ENCODE measurements at places on chromosomes 12 and 14.
A peak's percentile ranks its signal among the peaks of the same experiment; 100 is the strongest.

- DNase-seq = no peak
Observed at GRCh38 chr14:77342726-77343397, 22.0 kb downstream of the GSTZ1 start.

GRCh38 chr12:14836336-14837210, 6.8 kb downstream of the ART4 start:
- DNase-seq = no peak

- no peak for DNase-seq
Observed at GRCh38 chr12:2248087-2248900, 195.5 kb downstream of the CACNA1C start.

DNA sequence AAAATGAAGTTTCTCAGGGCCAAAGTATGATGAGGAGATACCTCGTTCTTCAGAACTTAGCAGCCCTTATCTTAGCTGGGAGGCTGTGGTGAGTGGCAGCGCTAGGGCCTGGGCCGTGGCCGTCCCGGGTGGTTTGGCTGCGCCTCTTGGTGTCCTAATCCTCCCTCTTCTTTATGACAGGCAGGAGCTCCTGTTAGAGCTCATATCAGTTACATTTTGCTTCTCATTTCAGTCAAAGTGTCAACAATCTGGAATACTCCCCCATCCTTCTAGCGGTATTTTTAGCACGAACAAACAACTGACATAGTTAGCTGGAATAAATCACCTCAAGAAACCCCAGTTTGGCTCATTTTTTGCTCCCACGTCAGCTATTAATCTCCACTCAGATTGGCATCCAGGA, 188.8 kb downstream of the TTC7B start:
- DNase-seq = no peak

- no peak for DNase-seq
Observed at GRCh38 chr12:116136340-116136739, 141.2 kb downstream of the MED13L start.

- DNase-seq = no peak
Observed at GRCh38 chr14:95495538-95496025, 20.9 kb downstream of the SYNE3 start.

GRCh38 chr14:80658733-80659132, 282.8 kb downstream of the CEP128 start:
- no peak for DNase-seq

- no peak for DNase-seq
Observed at GRCh38 chr12:104823985-104824461, 134.1 kb downstream of the SLC41A2 start.

DNA sequence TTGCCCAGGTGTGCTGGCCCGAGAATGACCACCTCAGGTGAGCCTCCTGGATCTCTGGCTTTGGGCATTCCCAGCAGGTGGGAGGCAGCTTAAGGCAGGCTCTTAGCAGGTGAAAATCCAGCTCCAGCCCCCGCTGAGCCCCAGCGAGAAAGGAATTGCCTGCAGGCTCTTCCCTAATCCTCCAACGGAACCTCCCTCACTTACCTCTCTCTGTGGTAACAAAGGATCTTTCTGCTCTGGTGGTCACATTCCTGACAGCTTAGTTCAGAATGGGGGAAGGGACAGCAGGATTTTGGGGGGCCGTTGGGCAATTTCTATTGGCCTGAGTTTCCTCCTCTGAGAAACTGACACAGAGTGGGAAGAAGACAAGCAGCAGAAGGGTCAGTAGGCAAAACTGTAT, 116.0 kb upstream of the LHX5 start:
- no peak for DNase-seq

DNA sequence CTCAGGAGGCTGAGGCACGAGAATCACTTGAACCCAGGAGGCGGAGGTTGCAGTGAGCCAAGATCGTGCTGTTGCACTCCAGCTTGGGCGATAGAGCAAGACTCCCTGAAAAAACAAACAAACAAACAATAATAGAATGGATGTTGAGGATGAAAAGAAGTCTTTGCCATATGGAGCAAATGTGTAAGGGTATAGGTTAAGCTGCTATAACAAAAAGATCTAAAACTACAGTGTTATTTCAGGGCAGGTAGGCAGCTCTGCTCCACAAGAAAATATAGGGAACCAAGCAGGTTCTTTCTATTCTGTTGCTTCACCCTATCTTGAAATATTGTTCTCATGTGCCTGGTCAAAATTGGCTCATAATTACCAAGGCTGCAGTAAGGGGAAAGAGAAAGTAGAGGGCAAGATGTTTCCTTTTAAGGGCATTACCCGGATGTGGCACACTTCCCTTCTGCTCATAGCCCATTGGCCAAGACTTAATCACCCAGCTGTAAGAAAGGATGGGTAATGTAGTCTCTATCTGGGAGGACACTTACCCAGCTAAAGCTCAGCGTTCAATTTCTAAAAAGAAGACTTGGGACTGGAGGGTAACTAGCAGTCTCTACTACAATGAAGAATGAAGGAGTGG, 23.5 kb downstream of the SDSL start:
- DNase-seq = no peak

- no peak for DNase-seq
Observed at GRCh38 chr12:79326222-79326621, 364.5 kb downstream of the PAWR start.

DNA sequence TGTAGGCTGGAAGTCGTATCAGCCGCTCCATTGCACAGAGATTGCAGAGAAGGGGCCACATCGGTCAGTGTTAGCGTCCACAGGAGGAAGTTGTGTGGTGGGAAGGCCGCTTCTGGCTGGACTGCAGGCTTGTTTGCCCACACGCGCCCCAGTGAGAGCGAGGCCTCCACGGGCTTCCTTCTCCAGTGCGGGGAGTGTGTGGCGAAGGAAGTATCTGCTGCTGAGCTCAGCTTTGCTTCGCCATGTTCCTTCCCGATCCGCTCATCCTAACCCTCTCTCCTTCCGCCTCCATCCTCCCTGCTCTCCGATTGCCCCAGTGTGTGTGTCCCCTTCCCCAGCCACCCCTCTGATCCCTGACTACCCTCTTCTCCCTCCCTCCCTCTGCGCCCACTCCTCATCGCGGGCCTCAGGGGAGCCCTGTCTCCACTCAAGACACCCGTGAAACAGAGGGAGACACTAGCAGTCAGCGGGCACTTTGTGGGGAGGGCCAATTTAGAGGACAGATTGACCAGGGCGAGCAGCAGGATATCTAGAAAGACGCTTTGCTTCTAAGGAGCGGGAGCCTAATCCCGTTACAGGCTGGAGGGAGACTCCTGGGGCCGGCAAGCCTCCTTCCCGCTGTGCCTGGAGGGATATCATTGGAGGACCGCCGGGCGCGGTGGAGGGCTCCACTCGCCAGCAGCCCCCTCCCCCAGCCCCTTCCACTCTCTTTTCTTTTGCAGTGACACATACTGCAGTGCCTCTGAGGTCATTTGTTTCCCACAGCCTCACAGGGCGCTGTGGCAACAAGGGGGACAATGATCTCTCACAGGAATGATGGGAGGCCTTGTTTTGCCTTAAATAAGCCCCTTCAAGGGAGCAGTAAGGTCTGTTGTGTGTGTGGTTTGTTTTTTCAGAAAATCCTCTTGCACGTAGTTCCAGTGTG, 428.8 kb downstream of the ZFP36L1 start:
- DNase-seq = no peak

DNA sequence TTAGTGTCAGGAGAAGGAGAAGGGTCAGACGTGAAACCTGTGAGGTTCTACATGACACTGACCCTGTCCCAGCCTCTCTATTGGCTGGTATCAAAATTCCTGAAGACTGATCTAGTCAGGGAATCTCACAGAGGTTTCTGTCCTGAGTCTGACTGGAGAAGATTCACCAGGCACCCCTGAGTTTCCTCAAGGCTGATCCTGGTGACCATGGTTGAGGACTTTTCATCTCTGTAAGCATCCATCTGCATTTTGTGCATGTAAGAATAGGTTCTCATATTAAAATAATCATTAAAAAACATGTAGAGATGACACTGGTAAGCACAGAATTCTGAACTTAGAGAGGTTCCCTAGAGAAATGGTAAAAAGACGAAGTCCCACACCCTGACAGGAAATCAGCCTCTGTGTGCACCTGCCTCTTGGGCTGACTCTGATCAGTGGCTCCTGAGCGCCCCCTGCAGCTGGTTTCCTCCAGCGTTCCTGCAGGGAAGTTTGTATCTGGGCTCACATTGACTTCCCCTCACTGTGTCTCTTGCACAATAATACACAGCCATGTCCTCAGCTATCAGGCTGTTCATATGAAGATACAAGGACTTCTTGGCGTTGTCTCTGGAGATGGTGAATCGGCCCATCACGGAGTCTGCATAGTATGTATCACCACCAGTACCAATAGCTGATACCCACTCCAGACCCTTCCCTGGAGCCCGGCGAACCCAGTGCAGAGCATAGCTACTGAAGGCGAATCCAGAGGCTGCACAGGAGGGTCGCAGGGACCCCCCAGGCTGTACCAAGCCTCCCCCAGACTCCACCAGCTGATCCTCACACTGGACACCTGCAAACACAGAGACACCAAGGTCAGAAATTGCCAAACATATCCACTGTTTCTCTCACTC, 991.9 kb downstream of the TMEM121 start:
- peak; percentile 7 for DNase-seq

Measured in COR-L47 (cell line).